Activated gamma-delta T cell treated with anti-CD3 and anti-CD28 coated beads, Interleukin-2, amount 50 U/mL, for 16 hours (primary cell): ENCODE measurements at places on chromosomes 4 and X.

DNA sequence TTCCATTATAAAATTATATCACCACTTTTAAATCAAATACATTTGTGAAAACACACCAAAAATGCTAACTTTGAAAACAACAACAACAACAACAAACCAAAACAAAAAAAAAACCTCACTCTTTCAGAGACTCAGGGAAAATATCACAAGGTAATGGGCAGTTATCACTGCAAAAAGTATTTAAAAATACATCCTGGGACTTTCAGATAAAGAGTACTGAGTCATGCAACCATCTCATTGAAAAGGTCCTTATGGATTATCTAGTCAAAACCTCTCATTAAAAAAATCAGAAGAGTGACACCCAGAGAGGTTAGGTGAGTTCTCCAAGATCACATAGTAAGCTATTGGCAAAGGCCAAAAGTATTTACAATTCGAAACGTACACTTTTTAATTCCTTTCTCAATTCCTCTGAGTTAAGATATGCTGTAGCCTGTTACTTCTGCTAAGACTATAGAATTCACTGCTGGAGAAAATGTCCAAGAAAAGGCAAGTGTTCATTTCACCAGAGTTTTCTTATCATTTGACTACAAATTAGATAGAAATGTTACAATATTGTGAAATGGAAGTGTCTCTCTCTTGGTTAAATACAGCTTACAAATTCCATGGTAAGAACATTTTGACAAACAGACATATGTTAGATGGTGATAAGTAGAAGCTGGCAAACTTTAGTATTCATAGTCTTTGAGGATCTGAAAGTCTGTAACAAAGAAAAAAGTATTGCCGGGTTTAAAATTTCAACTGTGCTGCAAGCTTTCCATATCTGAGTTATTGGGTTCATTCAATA lies 9.3 kb downstream of the STX18 start:
- no peak for DNase-seq

DNA sequence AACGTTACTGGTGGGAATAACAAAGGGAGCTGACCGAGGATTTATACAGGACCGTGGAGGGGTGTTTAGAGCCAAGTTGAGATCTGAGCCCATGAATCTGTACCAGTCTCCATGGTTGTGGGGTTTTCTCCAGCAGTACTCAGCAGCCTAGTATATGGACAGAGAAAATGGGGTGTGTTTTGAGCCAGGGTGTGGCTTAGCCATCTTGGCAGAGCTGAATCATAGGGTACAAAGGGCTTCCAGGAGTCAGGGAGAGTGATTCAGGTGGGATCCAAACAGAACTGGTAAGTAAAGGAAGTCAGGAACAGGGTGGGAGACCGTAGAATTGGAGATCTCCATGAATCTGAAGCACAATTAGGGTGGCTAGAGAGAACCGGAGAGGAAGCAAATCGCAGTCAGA lies 7.4 kb upstream of the HPRT1 start:
- DNase-seq, result no peak

- no peak for DNase-seq
Observed at GRCh38 chrX:40090961-40091360, 6.8 kb downstream of the BCOR start.

- no peak for DNase-seq
Observed at GRCh38 chr4:6355052-6355451, 85.4 kb downstream of the WFS1 start.

DNA sequence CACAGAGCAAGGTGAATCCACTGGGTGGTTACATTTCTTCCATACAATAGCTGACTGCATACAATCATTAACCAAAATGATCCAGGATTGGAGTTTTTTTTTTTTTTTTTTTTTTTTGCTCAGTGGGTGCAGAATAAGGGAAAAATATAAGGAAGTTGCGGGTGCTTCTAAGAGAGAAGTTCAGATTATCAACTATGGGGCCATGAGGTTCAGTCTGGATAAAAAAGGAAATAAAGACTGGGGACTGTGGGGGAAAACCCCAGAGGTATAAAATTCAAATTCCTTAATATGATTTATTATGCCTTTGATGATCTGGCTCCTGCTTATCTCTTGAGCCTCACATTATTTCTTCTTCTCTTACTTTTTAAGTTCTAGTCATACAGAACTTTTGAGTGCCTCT lies 5.9 kb upstream of the EIF1AX start:
- no peak for DNase-seq

DNA sequence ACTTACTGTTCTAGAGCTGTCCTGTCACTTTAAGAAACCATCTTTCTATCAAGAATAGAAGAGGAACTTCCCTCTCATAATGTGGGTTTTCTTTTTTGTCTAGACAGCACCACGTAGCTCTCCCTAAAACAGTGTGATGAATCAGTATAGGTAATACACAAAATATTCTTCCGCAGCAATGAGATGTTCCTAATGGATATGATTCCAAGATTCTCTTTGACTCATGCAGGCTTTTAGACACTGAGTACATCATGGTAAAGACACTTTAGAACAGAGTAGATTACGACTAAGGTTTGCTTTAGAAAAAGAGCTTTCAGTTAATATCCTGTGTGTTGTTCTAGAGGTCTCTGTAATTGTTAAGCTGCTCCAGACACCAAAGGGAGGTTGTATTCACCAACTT lies 69.8 kb downstream of the PTTG2 start:
- no peak for DNase-seq

- no peak for DNase-seq
Observed at GRCh38 chr4:176298664-176299063, 21.1 kb upstream of the SPCS3 start.

DNA sequence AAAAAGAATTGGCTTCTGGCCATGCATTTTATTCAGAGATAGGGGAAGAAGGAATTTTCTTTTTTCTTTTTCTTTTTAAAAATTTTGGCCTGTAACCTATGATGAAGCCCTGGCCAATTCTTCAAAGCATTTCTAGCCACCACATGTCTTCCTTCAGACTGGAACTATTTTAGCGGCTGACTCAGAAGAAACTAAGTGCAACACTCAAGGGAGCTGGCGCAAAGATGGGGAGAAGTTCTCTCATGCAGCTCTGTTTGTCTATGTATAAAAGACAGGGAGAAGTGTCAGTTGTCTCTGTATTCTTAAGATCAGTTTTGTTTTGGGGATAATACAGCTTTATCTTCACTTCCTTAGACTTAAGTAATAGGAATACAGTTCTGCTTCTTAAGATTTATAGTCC lies 46.1 kb downstream of the MBNL3 start:
- DNase-seq, result no peak

DNA sequence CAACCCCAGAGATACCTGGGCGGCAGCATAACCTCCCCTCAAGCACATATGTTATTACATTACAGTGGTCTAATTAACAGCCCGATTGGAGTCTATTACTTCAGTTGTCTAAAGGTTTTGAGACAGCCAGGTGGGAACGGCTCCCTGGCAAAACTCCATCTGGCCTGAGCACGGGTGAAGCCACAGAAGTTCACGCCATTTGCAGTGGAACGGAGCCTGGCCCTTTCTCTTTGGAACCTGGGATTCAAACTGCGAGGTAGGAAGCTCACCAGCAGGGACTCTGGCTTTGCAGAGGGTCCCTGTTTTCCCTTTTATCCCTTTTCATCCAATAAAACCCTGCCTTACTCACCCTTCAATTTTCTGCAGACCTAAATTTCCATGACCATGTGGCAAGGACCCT lies 45.9 kb upstream of the NEIL3 start:
- DNase-seq, result no peak

- DNase-seq, result no peak
Observed at GRCh38 chr4:66034671-66035070, 364.4 kb upstream of the EPHA5 start.

DNA sequence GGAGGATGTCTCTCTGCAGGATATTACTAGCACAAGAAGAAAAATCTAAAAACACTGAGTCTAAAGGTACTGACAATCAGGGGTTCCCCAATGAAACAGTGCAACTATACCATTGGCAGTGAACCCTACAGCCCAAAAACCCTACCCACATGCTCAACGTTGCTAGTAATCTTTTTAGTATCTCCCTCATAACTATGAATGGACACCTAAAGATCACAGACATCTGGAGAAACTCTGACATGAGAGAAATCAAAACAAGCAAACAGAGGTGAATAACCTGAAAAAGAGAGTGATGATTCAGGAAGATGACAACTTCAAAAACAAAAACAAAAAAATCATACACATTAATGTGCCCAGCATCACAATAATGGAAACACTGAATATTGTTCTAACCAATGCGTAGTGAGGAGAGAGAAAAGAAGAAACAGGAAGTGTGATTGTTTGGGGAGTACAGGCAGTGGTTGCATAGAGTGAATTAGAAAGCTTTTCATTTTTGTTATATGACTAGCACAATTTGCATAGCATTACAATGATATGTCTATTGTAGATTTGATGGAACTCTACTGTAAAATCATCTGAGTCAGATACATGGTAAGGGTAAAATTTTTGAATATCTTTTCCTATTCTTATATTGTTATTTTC lies 78.9 kb upstream of the FMR1 start:
- DNase-seq, result no peak

DNA sequence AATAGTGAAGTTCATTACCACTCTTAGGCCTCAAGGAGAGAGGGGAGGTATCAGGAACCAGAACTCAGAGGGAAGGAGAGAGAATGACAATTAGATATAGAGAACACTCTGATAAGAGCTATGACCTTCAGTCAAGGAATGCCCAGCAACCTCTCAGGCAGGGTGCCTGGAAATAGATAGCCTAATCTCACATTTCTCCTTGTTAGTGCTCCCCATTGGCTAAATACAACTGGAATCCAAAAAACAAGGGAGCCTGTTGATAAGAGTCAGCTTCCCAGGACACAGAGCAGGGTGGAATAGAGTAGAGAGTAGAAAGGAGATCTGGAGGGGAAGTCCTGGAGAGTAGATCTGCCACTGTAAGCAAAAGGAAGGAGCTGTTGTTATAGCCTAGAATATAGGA lies 62.1 kb downstream of the DCX start:
- DNase-seq, result no peak

DNA sequence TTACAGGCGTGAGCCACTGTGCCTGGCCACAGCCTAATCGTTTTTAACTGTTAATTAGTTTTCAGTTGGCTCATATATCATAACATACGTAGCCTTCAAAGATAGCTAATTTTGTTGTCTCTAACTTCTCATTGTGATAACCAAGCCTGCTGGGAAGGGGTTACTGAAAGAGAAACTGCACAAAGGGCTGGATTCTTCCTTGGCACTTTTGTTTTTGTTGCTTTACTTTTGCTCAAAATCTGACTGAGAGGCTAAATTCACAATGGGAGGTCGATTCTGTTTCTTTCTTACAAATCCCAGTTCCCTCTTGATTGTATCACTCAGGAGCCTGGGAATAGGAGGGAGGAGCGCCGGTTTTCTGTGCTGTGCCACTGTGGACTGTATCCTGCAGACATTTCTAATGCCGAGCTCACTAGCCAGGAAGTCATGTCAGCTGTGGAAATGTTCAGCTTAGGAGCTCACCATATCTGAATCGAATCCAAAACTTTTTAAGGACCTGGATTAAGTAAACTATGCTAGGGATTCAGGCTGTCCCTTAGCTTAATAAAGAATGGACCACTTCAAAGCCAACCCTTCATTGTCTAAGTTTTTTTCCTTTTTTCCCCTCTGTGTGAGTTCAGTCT lies 120.5 kb upstream of the FAT1 start:
- no peak for DNase-seq

DNA sequence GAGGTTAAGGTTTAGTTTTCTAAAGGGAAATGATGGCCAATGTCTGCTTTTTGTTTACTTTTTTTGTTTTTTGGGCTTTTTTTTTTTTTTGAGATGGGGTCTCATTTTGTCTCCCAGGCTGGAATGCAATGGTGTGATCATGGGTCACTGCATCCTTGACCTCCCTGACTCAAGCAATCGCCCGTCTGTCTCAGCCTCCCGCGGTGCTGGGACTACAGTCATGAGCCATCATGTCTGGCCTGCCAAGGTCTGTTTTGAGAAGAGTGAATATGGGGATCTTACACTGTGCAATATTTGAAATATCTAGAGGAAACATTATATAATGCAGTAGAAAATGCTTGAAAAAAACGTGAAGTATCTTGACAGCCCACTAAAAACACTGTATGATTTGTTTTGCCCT lies 162.5 kb downstream of the GASK1B start:
- DNase-seq, result no peak

DNA sequence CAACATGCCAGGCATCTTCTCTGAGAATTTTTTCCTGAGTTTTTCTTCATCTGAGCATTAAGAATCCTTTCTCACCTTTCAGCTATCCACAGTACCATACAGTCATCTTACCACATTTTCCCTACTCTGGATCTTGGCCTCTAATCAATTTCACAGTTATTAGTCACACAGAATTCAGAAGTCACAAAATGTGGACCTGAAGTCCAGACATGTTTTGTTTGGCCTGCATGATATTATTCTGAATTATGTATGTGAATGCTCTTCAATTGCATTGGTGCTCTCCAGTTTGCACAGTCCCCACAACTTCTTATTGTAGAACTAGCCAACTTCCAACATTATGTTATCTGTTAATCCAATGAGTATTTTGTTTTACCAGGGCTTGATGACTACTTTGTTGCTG lies 102.3 kb upstream of the GRIA3 start:
- DNase-seq, result no peak

DNA sequence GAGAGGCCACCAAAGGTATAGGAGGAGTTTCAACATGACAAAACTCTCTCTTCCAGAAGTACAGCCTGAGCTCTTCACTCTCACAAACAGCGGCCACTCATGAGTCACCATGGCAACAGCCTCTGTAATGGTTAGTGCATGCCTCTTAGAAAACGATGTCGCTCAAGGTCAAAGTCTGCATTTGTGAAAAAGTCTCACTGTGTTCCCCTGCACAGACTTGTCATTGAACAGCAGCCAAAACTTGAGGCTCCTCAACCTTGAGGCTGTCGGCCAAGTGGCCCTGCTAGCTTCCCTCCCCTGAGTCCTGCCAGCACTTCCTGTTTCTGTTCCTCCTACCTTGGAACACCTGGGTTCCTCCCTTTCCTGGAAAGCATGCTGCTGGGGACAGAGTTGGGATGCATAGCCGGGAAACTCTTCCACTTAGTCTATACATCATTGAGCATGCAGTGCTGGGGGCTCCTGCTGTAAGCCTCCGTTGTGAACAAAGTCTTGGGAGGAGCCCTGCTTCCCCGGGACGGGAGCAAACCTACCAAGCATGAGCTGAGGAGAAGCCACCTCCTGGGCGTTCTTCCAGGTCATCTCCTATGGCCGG lies 66.6 kb downstream of the ING2 start:
- no peak for DNase-seq

DNA sequence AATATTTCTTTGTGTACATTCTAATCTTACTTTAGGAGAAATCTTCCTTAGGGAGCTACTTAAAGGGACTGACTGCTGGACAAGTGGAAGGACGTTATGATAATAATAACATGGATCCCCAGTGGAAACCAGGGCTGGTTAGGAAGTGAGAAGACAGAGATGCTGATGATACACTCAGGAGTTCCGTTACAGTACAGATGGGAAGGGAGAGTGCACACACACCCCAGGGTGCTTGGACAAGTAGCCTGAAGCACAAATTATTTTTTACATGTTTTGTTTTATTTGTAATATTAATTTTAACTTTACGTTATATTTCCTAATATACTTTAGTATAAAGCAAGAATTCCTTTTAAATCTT lies 84.1 kb downstream of the BMPR1B start:
- no peak for DNase-seq
